Liver (tissue), 10 donors: ENCODE measurements at places on chromosomes 2 and 18. TPM values are rescaled to one million over a fixed set of nuclear protein-coding genes. Genes with fewer than 3 reads are reported as not detected.

- peaks cover 2% of the 10 kb centered on the region for H3K36me3 ChIP-seq
- DNase-seq, result peak; percentile 71
- no peak within 1 kb of the TSS for H3K4me3 ChIP-seq
- H3K4me1 ChIP-seq, result no peaks in the 10 kb centered on the region
- no peak within 1 kb of the TSS for H3K27ac ChIP-seq
Observed at GRCh38 chr18:45723567-45724355, at the start of gene SLC14A1. SLC14A1 (plus strand) TSS chr18:45724181; CDS start chr18:45730321, 6,140 bp downstream.

DNA sequence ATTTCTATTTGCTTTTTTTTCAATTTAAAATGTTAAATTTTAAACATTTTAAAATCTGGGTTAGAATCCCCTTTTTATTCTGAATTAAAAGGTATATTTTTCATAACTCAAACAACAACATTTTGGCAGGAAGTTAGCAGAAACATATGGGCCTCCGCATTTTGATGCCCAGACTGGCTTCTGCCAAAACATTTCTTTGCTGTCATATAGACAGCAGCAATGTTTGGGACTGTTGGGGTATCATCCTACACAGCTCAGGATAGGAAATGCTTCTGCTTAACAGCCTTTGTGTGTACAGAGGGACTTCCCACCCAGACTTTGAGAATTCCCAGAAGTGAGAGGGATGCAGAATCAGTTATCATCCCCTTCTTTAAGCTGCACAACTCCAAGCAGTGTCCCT is 155.4 kb upstream of the PARD3B start:
- H3K4me3 ChIP-seq, result no peak overlapping the region
- H3K4me1 ChIP-seq, result no peaks in the 10 kb centered on the region
- no peak overlapping the region for H3K27ac ChIP-seq
- H3K27me3 ChIP-seq, result no peaks in the 10 kb centered on the region

GRCh38 chr2:178804791-178805190 is 2.4 kb downstream of the TTN start:
- no peaks in the 10 kb centered on the region for H3K4me1 ChIP-seq
- H3K27ac ChIP-seq, result no peak overlapping the region
- H3K36me3 ChIP-seq, result no peaks in the 10 kb centered on the region
- H3K27me3 ChIP-seq, result no peaks in the 10 kb centered on the region
- H3K4me3 ChIP-seq, result no peak overlapping the region
- DNase-seq, result no peak

The TEX44 gene
- not detected for polyA plus RNA-seq
